CD4-positive, alpha-beta memory T cell (primary cell): ENCODE measurements at places on chromosomes 3 and 15.
A peak's percentile ranks its signal among the peaks of the same experiment; 100 is the strongest.

DNA sequence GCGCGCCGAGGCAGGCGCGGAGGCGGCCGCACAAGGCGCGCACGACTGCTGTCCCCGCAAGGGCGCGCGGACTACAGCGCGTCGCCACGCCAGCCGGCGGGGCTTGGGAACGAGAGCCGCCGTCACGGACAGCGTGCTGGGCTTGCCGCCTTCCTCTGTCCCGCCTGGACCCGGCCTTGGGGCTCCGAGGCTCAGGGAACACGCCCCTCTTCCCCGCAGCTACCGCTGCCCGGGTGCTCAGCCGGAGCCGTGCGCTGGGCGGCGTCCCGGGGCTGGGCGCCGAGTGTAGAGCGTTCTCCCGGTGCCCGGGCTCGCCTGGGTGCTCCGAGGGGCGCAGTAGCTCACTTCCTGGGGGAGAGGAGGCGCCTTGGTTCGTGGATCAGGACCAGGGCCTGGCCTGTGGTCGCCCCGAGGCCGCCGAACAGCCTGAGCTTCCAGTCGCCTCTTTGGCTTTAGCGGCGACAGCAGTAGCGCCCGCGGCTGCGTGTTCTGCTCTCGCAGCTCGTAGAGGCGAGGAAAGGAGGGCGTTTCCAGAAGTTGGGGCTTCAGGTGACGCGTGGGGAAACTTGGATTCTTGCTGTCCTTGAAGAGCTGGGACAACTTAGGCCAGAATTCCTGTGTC is 226.7 kb upstream of the C2CD4B start:
- DNase-seq, result peak; percentile 28

DNA sequence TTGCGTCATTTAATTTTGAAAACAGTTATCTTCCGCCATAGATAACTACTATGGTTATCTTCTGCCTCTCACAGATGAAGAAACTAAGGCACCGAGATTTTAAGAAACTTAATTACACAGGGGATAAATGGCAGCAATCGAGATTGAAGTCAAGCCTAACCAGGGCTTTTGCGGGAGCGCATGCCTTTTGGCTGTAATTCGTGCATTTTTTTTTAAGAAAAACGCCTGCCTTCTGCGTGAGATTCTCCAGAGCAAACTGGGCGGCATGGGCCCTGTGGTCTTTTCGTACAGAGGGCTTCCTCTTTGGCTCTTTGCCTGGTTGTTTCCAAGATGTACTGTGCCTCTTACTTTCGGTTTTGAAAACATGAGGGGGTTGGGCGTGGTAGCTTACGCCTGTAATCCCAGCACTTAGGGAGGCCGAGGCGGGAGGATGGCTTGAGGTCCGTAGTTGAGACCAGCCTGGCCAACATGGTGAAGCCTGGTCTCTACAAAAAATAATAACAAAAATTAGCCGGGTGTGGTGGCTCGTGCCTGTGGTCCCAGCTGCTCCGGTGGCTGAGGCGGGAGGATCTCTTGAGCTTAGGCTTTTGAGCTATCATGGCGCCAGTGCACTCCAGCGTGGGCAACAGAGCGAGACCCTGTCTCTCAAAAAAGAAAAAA is 1.2 kb downstream of the B2M start:
- DNase-seq, result peak; percentile 81

GRCh38 chr3:105473521-105474223 is 107.0 kb downstream of the ALCAM start:
- no peak for DNase-seq

DNA sequence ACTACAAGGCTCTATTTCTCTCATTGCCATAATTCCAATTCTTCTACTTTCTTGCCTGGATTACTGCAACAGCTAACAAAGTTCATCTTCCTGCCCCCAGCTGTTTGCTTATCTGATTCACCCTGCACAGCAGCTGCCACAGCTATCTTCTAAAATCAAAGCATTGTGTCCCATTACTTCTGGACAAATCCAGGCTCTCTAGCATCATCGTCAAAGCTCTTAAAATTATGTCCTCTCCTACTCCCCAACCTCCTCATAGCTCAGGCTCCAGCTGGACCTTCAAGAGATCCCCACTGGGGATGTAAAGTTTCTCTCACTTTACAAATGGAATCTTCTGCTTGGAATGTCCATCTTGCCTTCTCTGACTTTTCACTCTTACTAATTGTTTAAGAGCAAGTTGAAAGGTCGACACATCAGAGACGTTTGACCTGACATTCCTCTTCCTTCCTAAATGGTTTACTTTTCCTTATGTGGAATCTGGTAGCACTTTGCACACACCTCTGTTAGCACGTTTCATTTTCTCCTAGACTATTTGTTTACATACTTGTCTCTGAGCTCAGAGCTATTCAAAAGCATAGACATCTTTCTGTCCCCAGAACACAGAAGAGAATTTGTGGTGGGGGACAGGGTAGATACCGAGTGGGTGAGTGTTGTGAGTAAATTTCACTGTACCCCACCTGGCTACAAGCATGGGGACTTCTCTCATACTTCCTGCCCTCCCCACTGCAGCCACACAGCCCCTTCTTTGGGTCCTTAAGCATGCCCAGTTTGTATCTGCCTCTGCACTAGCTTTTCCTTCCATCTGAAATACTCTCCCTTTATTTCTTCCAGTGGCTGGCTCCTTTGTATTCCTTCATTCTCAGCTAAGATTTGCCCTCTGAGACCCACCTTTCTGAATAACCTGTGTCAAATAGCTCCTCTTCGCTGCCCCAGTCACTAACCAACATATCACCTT is 77.9 kb downstream of the SERPINI1 start:
- no peak for DNase-seq

DNA sequence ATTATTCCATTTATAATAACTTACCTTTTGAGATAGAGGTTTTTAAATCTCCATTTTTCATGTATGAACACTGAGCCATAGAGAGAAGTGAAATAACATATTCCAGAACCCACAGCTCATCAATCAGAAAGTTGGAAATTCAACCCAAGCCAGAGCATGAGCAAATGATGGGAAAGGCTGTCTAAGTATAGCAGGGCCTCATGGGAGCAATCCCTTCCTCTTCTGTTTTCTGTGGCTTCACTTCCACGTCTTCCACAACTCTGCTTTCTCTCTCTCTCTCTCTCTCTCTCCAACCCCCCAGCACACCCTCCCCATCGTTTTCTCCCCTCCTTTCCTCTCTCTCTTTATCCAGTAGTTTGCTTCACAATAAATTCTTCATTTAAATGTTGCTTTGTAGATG is 14.8 kb upstream of the IL1RAP start:
- no peak for DNase-seq

DNA sequence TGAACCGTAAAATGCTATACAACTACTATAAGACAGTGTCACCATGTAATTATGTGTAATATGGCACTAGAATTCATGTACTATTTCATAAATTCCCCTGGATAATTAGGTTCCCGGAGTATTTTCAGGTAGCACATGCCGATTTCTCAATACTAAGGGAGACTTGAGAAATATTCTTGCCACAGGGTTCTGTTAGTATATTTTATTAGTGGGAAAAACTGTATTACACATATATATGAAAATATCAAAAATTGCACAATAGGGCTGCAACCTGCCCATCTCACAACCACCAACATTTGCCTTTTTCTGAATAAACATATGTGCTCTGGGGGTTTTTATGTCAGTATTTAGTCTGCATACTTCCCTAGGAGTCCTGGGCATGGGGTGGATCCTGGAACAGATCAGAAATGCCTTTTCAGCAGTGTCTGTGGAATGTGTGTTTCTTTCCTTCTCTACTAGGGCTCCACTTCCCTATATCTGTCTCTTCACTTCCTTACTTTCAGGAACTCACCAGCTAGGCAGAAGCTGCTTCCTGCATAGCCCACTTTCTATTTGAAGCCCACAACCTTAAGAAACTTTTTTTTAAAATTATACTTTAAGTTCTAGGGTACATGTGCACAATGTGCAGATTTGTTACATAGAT is 87.5 kb downstream of the RPL39L start:
- no peak for DNase-seq

DNA sequence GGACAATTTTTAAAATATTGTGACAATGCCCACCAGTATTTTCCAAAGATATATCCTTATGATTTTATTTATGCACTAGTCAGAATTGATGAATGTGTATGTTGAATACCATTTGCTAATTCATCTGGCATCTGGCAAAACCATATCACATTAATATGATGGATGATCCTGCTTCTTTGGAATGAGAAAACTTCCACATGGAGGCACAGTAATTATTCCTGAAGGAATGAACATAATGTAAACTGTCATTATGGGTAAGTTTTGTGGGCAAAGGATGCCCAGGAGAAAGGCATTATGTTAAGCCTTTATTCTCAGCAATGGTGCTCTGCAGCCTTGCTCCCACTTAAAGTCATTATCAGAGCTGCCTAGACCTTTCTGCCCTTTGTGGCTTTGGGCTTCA is 113.0 kb upstream of the MME start:
- no peak for DNase-seq

- no peak for DNase-seq
These were observed 1.9 kb downstream of the CCDC12 start for GRCh38 chr3:46974421-46975171.

GRCh38 chr3:142022381-142022780 is 127.0 kb downstream of the TFDP2 start:
- DNase-seq, result no peak

- no peak for DNase-seq
These were observed 24.7 kb downstream of the MYO5A start for GRCh38 chr15:52503788-52504496.

- peak; percentile 41 for DNase-seq
These were observed 56.8 kb downstream of the SNRK start for GRCh38 chr3:43343185-43343584.

- no peak for DNase-seq
These were observed 35.9 kb upstream of the CHMP2B start for GRCh38 chr3:87191175-87191574.

DNA sequence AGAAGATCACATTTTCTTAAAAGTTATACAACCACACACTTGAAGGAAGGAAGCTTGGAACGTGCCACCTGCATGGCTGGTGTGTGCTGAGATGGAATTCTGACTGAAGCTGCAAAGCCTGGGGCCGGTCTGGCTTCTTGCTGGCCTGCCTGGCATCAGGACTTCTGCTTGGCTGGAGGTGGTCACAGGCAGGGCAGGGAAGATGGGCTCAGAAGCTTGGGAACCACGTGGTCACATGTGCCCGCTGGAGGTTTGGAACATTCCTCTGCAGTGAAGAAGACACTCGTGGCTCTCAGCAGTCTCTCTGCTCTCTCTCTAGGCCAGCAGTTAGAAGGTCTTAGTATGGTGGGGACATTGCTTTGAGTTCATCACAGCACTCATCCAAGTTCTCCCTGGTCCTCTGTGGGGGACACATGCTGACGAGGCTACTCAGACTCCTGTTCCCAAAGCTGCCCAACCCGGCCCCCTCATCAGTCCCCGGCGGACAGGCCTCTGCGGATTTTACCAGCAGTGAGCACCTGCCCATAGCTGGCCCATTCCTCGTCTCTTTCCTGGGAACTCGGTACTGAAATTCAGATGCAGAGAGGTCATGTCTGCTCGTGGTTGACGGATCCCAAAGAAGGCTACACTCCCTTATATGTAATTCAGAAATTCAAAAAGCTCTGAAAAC is 229.0 kb downstream of the ADAMTS17 start:
- DNase-seq, result no peak

DNA sequence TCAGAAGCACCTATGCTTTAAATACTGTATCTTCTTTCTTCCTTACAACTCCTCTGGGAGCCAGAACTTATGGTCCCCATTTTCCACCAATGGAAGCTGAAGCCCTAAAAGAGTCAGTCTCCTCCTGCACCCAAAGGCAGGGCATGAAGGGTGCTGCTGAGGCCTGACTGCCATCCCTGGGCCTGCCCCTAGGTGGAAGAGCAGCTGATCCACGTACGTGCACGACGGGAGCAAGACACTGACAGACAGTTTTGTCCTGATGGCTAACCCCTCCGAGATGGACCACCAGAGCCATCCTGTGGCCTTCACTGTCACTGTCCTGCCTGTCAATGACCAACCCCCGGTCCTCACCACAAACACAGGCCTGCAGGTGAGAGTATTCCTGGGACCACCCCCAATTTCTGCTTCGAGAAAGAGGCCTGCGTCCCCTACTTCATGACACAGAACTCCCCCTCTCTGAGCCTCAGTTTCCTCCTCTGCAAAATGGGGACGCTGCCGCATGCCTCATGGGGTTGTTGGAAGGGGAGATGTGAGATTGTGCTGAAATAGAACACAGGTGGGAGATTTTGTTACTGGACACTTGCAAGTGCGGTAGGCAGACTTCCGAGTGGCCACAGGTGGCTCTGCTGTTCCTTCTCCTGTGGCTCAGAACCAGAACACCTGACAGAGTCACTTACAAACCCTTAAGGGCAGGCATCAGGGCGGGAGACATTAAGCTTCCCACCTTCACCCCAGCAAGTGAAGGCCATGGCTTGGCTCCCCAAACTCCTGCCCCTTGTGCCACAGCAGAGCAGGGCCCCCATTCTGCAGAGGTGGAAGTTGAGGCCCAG is 175.4 kb downstream of the TBC1D2B start:
- no peak for DNase-seq

- no peak for DNase-seq
These were observed 3.7 kb upstream of the FAM107A start for GRCh38 chr3:58580826-58581327.

DNA sequence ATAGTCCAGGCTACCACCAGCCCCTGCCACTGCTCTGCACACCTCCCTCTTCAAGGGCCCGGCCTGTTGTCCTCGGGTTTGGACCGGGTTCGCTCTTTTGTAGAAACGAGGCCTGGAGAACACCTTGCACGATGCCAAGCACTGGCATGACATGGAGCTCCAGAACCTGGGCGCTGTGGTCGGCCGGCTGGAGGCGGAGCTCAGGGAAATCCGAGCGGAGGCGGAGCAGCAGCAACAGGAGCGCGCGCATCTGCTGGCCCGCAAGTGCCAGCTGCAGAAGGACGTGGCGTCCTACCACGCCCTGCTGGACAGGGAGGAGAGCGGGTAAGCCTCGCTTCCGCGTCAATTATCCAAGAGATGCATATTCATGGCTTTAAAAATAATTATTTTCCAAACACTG is 72.4 kb downstream of the BFSP2 start:
- no peak for DNase-seq

DNA sequence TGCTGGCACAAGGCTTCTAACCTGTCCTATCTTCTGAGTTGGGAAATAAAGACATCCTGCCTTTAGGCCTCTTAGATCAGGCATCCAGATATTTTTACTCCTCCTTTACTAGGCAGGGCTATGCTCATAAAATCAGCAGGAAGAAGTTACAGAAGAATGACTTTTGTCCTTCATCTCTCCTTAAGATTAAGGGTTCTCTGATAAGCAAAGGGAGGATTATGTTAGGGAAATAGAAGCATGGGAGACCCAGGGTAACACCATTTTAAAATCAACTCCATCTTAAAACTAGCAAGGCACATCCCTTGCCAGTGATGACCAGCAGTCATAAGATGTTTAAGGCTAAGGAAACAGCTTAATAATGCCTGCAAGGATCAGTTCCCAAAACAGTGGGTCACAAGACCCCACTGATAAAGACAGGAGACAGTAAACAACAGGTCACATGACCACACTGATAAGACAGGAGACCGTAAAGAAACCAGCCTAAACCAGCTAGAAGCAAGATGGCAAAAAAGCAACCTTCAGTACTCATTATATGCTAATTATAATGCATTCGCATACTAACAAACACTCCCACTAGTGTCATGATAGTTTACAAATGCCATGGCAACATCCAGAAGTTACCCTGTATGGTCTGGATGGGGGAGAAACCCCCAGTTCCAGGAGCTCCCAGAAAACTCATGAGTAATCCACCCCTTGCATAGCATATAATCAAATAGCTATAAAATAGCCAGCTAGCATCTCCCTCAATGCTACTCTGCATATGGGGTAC is 14.5 kb upstream of the EHHADH start:
- no peak for DNase-seq

- no peak for DNase-seq
These were observed 170.4 kb downstream of the FHIT start for GRCh38 chr3:61080737-61081445.
